ENCODE measurements at places on chromosomes 7 and 10. TPM values are rescaled to one million over a fixed set of nuclear protein-coding genes. Genes with fewer than 3 reads are reported as not detected.

Gene CCL26
- 0.17 TPM for polyA plus RNA-seq

Gene IFIT1B
- polyA plus RNA-seq = 0.13 TPM

Gene WDR86
- 26.3 TPM for polyA plus RNA-seq

Gene GIMAP6
- 15.9 TPM for polyA plus RNA-seq

Gene FEZF1
- polyA plus RNA-seq = not detected

Gene MCM10
- polyA plus RNA-seq = 10.6 TPM

Gene CUZD1
- polyA plus RNA-seq = 1.1 TPM

Gene SPDYE6
- polyA plus RNA-seq = not detected

DNA sequence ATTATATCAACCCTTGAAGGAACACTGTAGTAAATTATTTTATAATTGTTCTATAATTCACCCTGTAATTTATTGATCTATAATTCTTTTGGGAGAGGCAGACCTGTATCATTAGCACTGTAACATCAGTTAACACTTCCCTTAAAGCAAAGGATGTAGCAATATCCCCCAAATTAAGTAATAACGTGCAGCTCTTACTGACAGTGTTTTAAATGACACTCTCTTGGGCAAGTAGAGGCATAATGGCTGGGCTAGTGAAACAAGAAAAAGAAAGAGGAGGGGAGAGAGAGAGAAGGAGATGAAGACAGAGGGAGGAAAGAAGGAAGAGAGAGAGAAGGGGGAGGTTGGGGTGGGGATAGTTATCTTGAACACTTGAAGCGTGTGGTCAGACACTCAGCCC, 161.0 kb upstream of the RNF32 start:
- DNase-seq = no peak

DNA sequence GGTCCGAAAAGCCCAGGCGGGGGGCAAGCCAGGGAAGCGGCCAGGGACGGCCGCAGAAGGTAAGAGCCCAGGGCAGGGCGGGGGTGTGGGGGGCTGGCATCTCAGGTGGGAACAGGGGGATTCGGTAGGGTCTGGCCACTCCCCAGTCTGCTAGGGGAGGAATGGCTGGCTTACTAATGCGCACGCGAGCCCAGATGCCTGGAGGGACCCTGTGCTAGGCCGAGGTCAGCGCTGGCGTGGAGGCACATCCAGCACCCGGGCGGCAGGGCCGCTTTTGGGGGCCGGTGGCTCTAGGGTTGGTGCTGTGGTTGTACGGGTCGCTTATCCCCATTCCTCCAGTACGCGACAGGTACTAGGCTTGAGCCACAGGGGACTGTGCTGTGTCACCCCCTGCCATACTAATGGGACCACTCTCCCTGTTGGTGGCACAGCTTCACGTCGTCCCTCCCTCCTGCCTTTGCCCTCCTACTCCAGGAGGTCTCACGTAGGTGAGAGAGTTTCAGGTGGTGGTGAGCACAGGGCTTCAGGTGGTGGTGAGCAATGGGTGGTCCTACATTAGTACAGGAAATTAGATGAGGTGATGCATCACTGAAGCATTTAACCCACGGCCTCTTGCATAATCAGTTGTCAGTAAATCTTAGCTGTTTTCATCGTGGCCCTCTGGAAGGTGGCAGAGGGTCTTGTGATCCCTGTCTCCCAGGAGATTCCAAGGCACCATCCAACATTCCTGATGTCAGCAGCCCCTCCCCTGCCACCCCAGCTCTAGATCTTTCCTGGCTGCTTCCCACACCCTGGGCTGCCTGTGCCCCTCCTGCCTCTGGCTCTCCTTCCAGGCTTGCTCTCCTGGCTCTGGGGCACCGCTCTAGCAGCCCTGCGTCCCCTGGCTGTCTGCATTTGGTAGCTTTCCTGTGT, 971 bp downstream of the AEBP1 start:
- no peak for DNase-seq

DNA sequence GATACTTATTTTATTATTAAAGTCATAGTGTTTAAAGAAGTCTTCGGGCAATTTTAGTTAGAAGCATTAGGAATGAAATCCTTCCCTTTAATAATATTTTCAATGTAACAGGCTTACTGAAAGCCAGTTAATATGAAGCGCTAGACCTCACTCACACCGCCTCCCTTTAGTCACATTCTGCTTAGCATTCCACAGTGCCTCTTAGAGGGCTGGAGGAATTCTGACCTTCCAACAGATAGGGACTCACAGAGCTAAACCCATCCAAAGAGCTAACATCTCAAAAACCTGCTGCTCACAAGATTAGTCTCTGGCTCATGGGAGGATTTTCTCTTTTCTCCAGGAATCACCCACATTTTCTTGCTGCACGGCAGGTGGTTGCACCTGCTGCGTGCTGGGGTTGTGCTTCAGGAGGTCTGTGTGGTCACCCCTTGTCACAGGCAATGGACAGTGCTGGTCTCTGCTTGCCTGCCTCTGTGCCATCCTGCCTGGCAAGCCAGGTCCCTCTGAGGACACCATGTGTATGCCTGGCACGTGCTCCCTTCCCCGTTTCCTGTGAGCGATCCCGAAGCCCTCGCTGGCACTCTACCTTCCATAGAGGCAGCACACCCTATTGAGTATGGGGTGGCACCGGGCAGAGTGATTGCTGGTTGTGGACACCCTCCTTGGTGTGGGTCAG, 91.8 kb downstream of the KLF6 start:
- no peak for DNase-seq

GRCh38 chr10:89550509-89550908, 15.1 kb upstream of the SLC16A12 start:
- DNase-seq = no peak

- DNase-seq = no peak
Observed at GRCh38 chr10:133458021-133458709, 4.4 kb downstream of the SCART1 start.

DNA sequence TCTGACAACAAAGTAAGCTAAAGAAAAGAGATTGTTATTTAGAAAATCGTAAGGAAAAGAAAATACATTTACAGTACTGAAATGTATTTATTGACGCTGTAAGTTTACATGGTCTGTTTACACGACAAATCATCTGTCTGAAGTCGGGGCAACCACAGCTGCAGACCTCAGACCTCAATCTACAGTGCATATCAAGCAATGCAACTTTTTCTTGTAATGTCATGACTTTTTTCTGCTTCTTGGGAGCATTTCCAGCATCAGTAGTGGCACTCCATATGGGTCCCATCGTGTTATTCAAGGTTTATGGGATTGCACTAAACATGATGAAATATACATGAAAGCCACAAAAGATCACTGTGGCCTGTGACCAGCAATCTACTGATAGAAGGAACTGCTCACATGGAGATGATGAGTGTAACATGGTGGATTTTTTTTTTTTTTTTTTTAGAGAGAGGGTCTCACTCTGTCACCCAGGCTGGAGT, 77.1 kb downstream of the MTPN start:
- DNase-seq = peak; percentile 32

DNA sequence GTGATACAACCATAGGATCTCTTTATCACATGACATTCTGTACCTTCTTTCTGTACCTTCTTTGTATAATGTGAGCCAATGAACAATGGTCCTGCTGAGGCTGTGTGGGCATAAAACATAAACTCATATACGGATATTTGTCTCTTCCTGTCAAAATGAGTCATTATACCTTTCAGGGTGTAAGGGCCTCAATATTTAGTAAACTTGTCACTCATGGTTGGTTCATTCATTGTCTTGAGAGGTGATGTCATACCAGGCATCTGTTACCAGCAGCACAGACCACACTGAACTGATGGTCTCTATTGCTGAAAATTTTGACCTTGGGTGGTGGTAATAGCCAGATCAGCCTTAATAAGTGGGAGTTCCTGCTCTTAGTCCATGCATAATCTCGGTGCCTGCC, 287.6 kb upstream of the TPK1 start:
- no peak for DNase-seq

GRCh38 chr10:61286686-61287085, 166.5 kb downstream of the TMEM26 start:
- no peak for DNase-seq

DNA sequence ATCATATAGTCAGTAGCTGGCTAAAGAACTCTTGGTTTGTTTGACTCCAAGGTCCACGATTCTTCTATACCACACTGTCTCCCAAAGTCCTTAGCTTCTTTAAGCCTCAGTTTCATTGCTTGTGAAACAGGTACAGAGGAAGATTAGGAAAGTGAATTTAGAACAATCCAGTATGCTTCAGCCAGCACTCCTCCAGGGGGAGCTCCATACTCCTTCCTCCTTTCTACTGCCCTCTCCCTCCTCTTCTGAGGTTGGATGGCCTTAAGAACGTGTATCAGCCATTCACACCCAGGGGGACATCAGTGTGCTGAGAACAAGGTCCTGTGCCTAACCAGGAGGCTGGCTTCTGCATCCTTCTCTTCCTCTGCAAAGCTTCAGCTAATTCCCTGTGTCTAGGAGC, 54.8 kb upstream of the CALD1 start:
- DNase-seq = no peak

GRCh38 chr7:39002755-39003154, 25.0 kb downstream of the POU6F2 start:
- no peak for DNase-seq

DNA sequence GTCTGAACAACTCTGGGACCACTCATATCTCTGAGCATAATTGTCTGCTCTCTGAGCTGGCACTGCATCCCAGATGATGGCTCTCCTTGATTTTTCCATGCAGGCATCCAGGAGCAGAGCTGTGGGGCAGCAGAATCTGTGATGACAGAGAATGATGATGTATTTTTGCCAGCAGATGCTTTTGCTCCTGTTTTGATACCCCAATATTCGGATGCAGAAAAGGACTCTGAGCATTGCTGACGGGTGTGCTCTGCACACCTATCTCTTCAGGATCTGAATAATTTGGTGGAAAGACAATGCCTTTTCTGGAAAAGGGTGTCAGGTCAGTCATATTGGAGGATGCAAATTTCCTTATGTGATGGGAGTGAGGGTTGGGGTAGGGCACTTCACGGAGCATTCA, 735.9 kb downstream of the KCNMA1 start:
- DNase-seq = no peak

DNA sequence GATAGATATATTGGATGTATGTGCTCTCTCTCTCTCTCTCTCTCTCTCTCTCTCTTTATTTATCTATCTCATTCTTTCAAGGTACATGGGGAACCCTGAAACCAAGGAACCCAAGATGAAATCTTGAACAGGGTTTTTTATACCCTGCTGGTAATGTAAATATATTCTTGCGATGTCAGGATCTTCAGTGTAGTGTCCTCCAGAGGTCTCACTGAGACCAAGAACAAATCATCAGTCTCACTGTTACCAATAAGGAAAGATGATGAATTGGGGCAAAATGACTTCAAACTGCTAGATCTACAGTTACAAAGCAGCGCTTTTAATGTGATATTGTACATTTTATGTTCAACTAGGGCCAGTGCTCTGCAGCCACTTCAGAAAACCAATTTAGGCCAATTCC, 423.5 kb downstream of the ANKRD7 start:
- DNase-seq = no peak

DNA sequence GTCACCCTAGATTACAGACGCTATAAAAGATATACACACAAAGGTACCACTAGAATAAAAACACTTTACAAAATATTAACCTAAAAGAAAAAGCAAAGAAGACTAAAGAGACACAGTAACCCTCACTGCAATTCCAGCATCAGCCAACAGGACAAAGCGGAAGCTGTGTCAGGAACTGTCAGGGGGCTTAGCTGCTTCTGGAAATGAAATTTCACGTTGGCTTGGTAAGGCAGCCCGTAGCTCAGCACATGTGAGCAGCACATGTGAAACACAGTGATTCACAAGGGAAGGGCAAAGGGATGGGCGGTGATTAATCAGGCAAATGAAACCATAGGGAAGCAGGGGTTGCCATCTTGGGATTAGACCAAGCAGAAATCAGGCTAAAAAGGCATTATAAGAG, 195.4 kb downstream of the MGMT start:
- DNase-seq = no peak

DNA sequence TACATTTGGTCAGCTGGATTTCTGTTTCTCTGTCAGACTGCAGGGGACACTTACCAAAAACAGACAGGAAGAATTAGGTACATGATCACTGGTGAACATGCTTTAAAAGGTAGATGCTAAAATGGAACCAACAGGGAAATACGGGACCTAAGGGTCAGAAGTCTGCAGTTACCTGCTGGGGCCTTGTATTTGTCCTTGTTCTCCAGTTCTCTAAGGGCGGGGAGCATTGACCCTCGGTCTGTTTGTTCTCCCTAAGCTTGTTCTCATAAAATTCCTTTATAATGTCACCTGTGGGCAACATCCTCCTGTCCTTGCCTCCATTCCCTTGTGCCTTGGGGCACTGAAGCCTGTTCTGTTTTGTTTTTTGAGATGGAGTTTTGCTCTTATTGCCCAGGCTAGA, 29.8 kb upstream of the MSMB start:
- DNase-seq = no peak

GRCh38 chr7:36911788-36912187, 187.5 kb upstream of the AOAH start:
- no peak for DNase-seq

DNA sequence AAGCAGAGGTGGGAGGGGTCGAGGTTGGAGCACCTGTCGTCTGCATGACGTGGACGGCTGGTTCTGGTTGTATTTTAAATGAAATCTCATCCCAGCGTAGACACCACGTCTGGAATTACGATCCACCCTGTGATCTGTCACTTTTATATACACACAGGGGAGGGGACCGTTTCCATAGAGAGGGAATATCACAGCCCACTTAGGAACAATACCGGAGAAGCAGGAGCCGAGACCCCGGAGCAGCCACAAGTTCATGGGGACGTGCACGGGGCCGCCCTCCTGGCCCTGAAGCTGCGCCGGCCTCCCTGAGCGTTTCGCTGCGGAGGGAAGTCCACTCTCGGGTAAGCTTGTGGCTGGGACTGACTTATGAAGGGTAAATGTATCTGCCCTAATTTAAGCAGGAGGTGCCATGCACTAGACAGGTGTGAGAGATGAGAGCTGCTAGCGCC, at the start of gene UCN3:
Gene UCN3, plus strand, starts transcription at position 77 of the 449 bp plus-strand sequence. CDS start 8,755 bp downstream, outside the sequence.
- no peak for DNase-seq

DNA sequence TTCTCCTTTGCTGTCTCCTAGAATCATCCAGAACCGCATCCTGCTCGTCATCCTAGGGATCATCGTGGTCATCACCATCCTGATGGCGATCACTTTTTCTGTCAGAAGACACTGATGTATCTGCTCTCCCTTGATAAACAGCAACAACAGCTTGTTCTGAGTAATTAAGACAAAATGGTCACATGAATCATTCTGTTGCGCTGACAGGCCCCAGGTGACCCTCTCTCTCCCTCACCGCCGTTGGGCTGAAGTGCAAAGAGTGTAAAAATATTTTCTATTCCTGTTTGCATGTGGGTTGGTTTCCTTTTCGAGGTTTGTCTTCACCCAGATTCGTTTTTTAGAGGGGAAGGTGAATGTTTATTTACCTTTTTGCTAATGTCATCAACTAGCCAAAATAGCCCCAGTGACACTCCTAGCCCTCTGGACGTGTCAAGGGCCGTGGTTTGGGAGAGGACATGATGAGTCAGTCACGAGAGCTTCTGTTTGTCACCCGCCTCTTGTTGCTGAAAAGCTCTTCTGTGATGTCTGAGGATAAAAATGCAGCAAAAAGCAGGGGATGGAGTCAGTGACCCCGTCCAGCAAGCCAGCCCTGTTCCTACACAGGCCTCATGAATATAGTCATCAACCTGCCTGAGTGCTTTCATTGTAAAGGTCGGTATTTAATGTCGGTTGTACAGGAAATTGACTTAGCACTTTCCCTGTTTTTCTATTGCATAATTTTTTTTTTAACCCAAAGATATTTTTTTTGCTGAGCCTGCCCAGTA, 134.6 kb upstream of the TCF7L2 start:
- no peak for DNase-seq

Data from right renal pelvis (tissue), 4 donors.